Activated T-helper 2 cell treated with anti-CD3 and anti-CD28 coated beads, Interferon-gamma antibody, Interleukin-2, Interleukin-4, amounts not matched to agents 10 μg/mL and 5 μg/mL and 100 μg/mL, durations not matched to agents 14 hours and 24 hours and 36 hours (primary cell): ENCODE measurements at places on chromosomes 3 and 15. TPM values are rescaled to one million over a fixed set of nuclear protein-coding genes. Genes with fewer than 3 reads are reported as not detected.
A peak's percentile ranks its signal among the peaks of the same experiment; 100 is the strongest.

DNA sequence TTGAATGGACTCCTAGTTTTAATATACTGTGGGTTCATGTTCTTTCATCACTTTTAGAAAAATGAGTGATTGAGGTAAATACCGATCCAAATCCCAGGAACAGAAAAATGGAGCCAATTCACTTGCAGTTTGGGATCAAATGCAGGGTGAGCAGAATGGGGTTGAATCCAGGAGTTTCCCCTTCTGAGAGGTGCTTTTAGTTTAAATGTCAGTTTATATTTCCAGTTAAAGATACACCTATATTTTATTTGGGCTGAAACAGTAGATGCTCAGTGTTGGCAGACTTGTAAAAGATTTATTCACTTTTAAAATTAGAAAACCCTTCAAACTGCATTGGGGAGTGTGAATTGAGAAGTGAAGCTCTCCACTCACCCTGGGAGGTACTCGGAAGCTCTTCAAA lies 2.6 kb downstream of the TRIM71 start:
- no peak for DNase-seq
- no peak overlapping the region for H3K27ac ChIP-seq

- H3K4me1 ChIP-seq = no peaks in the 10 kb centered on the region
- no peaks in the 10 kb centered on the region for H3K27me3 ChIP-seq
- no peaks in the 10 kb centered on the region for H3K36me3 ChIP-seq
- no peak for DNase-seq
Measured at GRCh38 chr3:178437236-178437635, 99.0 kb upstream of the KCNMB2 start.

GRCh38 chr15:72033711-72034110 lies 84.2 kb downstream of the MYO9A start:
- no peak for DNase-seq
- H3K27ac ChIP-seq = no peak overlapping the region
- no peak overlapping the region for H3K4me3 ChIP-seq
- peaks cover 5% of the 10 kb centered on the region for H3K4me1 ChIP-seq

- H3K27ac ChIP-seq = peak overlapping the region; percentile 40
- no peak overlapping the region for H3K4me3 ChIP-seq
- H3K27me3 ChIP-seq = no peaks in the 10 kb centered on the region
Measured at GRCh38 chr15:84666373-84666772, 8.4 kb upstream of the NMB start.

DNA sequence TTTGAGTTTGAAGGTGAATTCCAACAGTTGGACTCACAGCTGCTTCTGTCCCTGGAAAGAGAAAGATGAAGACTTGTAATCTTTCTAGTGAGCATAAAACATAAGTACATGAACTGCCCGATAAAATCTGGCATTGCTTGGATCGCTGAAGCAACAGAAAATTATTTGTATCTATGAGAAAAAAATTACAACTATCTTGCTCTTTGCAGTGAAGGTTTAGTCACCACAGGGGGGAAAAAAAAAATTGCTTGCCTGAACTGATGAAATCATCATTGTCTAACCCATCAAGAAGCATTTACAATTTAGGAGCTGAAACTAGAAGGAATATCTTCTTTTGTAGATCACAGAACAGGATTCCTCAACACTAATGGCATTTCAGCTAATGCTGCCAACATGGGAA lies 20.0 kb downstream of the TMEM207 start:
- peaks cover 3% of the 10 kb centered on the region for H3K4me1 ChIP-seq
- no peak overlapping the region for H3K27ac ChIP-seq
- no peaks in the 10 kb centered on the region for H3K36me3 ChIP-seq

GRCh38 chr3:4322635-4323034 lies 19.5 kb downstream of the SETMAR start:
- no peak for DNase-seq
- H3K4me1 ChIP-seq = no peaks in the 10 kb centered on the region
- no peak overlapping the region for H3K27ac ChIP-seq
- no peak overlapping the region for H3K4me3 ChIP-seq

DNA sequence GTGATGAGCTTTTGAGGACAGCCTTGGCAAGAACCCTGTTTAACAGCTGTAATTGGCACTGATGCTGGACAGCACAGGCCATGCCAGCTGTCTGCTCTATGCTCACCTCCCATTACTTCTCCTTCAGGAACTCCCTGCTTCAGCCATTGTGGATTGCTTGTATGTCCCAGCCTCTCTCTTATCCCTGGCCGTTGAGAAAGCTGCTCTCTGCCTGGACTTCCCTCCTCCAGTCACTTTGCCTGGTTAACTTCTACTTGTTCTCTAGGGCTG lies 444.5 kb downstream of the EPHB1 start:
- DNase-seq = no peak
- no peaks in the 10 kb centered on the region for H3K36me3 ChIP-seq
- no peak overlapping the region for H3K4me3 ChIP-seq

GRCh38 chr15:31001702-31002101 lies 10.3 kb upstream of the MTMR10 start:
- peaks cover 14% of the 10 kb centered on the region for H3K4me1 ChIP-seq
- H3K27me3 ChIP-seq = peaks cover 42% of the 10 kb centered on the region
- H3K36me3 ChIP-seq = no peaks in the 10 kb centered on the region

DNA sequence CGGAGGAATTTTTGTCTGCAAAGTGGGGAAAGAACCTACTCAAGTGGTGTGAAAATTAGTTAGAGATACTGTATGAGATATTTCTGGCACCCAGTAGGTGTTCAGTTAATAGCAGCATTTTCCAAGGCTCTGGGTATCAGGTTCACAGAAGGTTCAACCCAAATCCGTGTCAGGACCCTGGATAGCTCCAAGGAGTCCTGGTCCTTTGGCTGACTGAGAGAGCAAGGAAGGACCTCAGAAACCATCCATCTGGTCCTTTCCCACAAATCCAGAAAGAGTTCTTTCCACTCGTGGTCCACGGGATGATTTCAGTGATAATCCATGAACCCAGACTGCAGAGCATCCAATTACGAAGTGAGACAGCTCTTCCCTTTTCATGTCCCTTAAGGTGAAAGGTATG lies 51.4 kb downstream of the SLC6A11 start:
- no peak for DNase-seq
- H3K27ac ChIP-seq = no peak overlapping the region
- H3K4me3 ChIP-seq = no peak overlapping the region
- no peaks in the 10 kb centered on the region for H3K36me3 ChIP-seq
- H3K4me1 ChIP-seq = no peaks in the 10 kb centered on the region

GRCh38 chr3:43998836-43999727 lies 242.6 kb upstream of the TOPAZ1 start:
- no peaks in the 10 kb centered on the region for H3K36me3 ChIP-seq
- no peak overlapping the region for H3K4me3 ChIP-seq
- peaks cover 28% of the 10 kb centered on the region for H3K4me1 ChIP-seq
- DNase-seq = no peak
- H3K27me3 ChIP-seq = peaks cover 75% of the 10 kb centered on the region

DNA sequence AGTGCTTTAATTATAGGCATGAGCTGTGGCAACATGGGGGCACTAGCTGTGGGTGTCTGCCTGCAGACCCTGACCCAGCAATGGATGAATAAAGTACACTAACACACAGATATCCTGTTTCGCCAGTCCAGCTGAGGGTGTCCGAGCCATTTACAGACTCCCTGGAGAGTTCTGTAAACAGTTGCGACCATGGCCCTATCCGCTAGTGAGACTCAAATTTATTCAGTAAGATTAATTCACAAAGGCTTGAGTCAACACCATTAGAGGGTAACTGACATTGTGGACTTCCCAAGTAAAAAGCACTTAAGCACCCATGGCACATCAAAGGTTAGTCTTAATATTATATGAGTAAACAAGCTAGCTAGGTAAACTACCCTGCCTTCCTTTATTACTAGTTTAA lies 161.6 kb downstream of the TBL1XR1 start:
- no peaks in the 10 kb centered on the region for H3K27me3 ChIP-seq
- H3K27ac ChIP-seq = no peak overlapping the region
- no peak for DNase-seq

GRCh38 chr3:125605756-125606155 lies 10.5 kb upstream of the OSBPL11 start:
- no peak overlapping the region for H3K27ac ChIP-seq
- H3K36me3 ChIP-seq = no peaks in the 10 kb centered on the region
- DNase-seq = no peak

GRCh38 chr3:84904816-84905555 lies 53.8 kb upstream of the CADM2 start:
- no peaks in the 10 kb centered on the region for H3K36me3 ChIP-seq
- H3K4me1 ChIP-seq = no peaks in the 10 kb centered on the region
- no peaks in the 10 kb centered on the region for H3K27me3 ChIP-seq
- no peak overlapping the region for H3K27ac ChIP-seq

DNA sequence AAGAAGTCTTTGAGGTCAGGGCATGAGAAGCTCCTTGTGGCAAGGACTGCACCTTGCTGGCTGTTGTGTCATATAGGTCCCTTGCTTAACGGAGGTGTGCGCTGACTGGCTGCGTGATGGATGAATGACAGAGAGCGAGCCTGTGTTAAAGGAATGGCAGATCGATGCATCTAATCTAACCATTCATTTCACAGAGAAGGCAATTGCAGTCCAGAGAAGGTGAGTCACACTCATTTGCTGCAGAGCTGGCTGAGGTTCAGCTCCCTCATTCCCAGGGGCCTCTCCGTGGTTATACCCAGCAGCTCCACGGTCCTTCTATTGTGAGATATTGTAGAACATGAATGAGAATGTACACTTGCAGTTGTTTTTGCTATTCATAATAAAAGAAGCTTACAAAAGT lies 289.3 kb downstream of the EPHB1 start:
- no peak overlapping the region for H3K27ac ChIP-seq
- no peaks in the 10 kb centered on the region for H3K27me3 ChIP-seq
- H3K36me3 ChIP-seq = no peaks in the 10 kb centered on the region
- H3K4me1 ChIP-seq = no peaks in the 10 kb centered on the region
- H3K4me3 ChIP-seq = no peak overlapping the region
- DNase-seq = no peak

- no peak for DNase-seq
- H3K36me3 ChIP-seq = peaks cover 4% of the 10 kb centered on the region
- H3K27me3 ChIP-seq = no peaks in the 10 kb centered on the region
- peak overlapping the region; percentile 98 for H3K27ac ChIP-seq
- H3K4me1 ChIP-seq = peaks cover 66% of the 10 kb centered on the region
Measured at GRCh38 chr15:50261981-50262380, 3.5 kb downstream of the HDC start.

GRCh38 chr15:64430000-64430735 lies 30.2 kb upstream of the ZNF609 start:
- peak; percentile 52 for DNase-seq
- H3K4me1 ChIP-seq = peaks cover 33% of the 10 kb centered on the region
- no peaks in the 10 kb centered on the region for H3K27me3 ChIP-seq
- peaks cover 20% of the 10 kb centered on the region for H3K36me3 ChIP-seq
- peak overlapping the region; percentile 85 for H3K27ac ChIP-seq

- no peak overlapping the region for H3K27ac ChIP-seq
- no peak for DNase-seq
- H3K4me1 ChIP-seq = no peaks in the 10 kb centered on the region
- no peaks in the 10 kb centered on the region for H3K36me3 ChIP-seq
Measured at GRCh38 chr15:77667338-77668234, 34.9 kb upstream of the LINGO1 start.

DNA sequence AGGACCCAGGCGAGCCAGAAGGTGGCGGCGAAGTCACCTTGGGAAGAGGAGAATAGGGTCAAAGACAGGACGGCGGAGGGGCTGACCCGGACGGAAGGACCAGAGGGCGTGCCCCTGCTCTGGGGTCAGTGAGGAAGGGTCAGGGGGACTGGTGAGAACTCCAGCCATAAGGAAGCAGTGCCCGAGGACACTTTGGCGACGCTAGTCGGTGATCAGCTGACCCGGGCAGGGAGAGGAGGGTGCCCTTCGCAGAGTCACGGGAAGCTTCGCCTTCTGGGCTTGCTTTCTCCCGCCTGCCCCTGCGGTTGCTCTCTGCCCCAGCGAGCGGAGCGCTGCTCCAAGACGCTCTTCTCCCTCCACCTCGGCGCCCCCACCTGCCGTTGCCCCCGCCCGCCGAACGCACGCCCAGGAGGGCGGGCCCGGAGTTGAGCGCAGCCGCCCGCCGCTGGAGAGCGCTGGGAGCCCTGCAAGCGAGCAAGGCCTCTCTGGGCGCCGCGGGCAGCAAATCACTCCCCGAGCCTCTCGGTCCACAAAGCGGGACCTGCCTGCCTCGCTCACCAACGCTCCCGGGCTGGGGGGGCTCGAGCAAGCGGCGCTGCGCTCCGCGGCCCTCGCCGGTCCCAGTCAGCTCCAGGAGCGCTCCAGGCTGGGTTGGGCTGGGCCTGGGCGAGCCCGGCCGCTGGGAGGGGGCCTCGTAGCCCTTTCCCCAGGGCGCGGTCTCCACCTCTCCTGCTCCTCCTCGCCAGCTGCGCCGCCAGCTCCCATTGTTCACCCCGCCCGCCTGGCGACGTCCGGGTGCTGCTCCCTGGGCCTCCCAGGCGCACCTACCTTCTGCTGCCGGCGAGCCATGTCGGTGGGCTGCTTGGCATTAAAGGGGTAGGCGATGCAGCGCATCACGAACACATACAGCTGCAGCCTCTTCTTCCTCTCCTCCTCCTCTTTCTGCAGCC lies 1.2 kb downstream of the CADPS start:
- no peak overlapping the region for H3K4me3 ChIP-seq
- no peak overlapping the region for H3K27ac ChIP-seq
- DNase-seq = no peak
- no peaks in the 10 kb centered on the region for H3K4me1 ChIP-seq
- H3K36me3 ChIP-seq = no peaks in the 10 kb centered on the region

DNA sequence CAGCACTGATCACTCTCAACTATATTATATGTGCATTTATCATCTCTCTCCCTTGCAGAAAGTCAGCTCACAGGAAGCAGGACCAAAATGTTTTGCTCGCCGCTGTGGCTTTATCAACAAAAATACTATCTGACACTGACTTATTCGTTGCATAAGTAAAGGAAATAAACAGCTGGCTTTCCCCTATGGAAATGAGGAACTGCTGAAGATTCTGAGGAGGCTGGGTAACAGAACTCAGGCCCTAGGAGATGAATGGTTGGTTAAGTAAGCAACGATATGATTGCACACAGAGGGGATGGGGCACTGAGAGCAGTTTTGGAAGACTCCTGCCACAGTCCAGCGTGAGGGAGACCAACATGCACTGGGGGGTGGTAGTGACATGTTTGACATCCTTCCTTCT lies 181.1 kb downstream of the STT3B start:
- H3K4me1 ChIP-seq = peaks cover 2% of the 10 kb centered on the region
- no peak overlapping the region for H3K27ac ChIP-seq
- no peak for DNase-seq
- peaks cover 3% of the 10 kb centered on the region for H3K27me3 ChIP-seq
- H3K4me3 ChIP-seq = no peak overlapping the region

- peaks cover 11% of the 10 kb centered on the region for H3K27me3 ChIP-seq
- no peaks in the 10 kb centered on the region for H3K36me3 ChIP-seq
- H3K4me1 ChIP-seq = peaks cover 24% of the 10 kb centered on the region
Measured at GRCh38 chr3:107959550-107960154, 131.2 kb downstream of the CD47 start.

GRCh38 chr3:41050144-41050543 lies 149.2 kb upstream of the CTNNB1 start:
- peaks cover 10% of the 10 kb centered on the region for H3K27me3 ChIP-seq
- H3K4me1 ChIP-seq = peaks cover 2% of the 10 kb centered on the region
- H3K36me3 ChIP-seq = no peaks in the 10 kb centered on the region
- H3K27ac ChIP-seq = no peak overlapping the region
- DNase-seq = no peak

Gene PIK3CB
- total RNA-seq = 19.2 and 20.3 TPM in 2 replicates

Gene RPS27L
- 164 and 167 TPM in 2 replicates for total RNA-seq

Gene TMCO5A
- total RNA-seq = not detected in 2 replicates

Gene NXPE3
- 18.1 and 21.2 TPM in 2 replicates for total RNA-seq

Gene CISH
- total RNA-seq = 351 and 355 TPM in 2 replicates

Gene LINGO1
- total RNA-seq = not detected in 2 replicates

Gene ACAP2
- 49.8 and 51.5 TPM in 2 replicates for total RNA-seq

Gene GRM7
- not detected in 2 replicates for total RNA-seq

Gene COL8A1
- total RNA-seq = not detected in 2 replicates

Gene ANKRD28
- 44.2 and 45.5 TPM in 2 replicates for total RNA-seq

Gene WDR93
- not detected in 2 replicates for total RNA-seq

Gene SLC22A13
- total RNA-seq = 0.51 and 0.78 TPM in 2 replicates

Gene RGMA
- total RNA-seq = not detected in 2 replicates

Gene IQGAP1
- total RNA-seq = 186 and 196 TPM in 2 replicates
